T follicular helper cell (primary cell): ENCODE measurements at places on chromosomes 5 and 9.

DNA sequence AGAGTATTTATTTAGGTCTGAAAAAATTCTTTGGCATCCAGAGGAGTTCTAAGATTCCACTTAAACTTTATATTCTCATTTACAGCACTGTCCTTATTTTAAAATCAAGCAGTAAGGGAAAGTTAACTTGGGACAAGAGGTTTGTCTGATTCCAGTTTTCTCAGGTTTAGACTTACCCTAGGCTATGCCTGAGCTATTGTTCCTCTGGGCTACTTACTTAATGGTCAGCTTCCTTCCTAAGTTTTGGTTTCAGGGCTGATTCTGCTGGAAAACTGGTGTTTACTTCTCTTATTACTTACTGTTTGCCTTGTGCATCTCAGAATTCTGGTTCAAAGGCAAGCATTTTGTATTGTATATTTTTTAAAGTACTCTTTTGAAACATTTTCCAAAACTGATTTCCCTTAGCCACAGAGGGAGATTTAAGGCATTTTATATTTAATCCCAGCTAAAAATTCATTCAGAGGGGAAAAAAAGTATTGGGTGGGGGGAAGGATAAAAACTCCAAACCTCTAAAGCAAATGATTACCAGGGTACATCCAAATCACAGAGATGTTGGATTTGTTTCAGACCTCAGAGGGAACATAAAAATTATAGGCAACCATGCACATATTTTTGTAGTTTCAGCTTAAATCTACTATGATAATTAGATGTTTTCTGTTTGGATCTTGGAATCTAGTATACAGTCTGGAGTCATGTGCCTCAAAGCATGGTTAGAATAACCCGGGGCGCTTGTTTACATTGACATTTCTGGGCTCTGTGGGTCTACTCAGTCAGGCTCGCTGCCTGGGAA lies 290.0 kb downstream of the ARHGAP26 start:
- no peak for DNase-seq

DNA sequence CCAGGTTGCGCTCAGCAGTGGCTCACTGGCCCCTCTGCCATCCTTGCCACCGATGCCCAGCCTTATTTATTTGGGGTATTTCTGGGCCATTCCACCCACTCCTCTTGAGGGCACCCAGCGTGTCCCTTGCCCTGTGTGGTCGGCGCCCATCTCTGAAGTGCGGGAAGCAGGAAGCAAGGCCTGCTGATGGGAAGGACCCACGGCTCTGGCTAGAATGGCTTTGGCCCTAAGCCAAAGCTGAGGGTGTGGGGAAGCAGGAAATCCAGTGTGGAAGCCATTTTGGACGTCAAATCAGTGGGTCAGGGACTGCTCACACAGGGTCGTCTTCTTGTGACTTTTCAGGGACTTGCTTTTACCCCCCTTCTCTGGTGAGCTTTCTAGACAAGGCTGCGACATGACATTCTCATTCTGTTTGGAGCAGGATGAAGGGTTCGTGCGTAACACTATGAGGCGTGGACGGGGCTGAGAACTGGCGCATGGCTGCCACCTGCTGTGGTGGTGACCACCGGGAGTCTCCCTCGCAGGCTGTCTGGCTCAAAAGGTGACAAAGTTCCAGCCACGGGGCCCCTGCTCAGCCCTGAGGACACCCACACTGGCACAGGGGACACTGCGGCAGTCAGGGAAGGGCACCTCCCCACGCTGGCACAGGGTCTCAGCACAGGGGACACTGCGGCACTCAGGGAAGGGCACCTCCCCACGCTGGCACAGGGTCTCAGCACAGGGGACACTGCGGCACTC lies 50.7 kb upstream of the NKD2 start:
- DNase-seq = no peak

DNA sequence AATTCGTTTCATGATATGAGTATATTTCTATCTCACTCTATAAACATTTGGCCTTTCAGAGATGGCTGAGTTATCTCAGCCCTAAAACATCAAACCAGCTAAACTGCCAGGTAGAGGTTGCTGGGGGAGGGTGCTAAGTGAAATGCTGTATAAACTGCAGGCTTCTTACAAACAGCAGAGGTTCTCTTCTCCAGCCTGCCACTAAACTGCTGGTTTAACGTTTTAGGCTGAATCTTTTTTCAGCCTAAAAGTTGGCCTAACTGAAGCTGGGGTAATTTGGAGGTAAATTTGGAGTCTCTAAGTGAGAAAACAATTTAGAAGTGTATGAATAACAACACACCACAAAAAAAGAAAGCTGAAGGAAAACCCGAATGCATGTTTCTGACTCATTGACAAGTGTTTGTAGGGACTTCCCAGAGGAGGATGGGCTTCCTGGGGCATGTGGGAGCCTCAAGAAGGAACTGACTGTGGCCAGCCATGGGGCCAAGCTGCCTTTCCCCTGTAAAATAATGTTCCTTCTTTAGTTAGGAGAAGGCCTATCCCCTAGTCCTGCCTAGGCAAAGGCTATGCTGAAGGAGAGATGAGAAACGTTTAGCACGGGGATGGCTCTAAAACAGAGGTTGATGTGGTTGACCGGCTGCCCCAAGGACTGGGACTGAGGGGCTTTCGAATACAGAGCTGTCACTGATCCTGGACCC lies 44.3 kb downstream of the SLC28A3 start:
- no peak for DNase-seq

DNA sequence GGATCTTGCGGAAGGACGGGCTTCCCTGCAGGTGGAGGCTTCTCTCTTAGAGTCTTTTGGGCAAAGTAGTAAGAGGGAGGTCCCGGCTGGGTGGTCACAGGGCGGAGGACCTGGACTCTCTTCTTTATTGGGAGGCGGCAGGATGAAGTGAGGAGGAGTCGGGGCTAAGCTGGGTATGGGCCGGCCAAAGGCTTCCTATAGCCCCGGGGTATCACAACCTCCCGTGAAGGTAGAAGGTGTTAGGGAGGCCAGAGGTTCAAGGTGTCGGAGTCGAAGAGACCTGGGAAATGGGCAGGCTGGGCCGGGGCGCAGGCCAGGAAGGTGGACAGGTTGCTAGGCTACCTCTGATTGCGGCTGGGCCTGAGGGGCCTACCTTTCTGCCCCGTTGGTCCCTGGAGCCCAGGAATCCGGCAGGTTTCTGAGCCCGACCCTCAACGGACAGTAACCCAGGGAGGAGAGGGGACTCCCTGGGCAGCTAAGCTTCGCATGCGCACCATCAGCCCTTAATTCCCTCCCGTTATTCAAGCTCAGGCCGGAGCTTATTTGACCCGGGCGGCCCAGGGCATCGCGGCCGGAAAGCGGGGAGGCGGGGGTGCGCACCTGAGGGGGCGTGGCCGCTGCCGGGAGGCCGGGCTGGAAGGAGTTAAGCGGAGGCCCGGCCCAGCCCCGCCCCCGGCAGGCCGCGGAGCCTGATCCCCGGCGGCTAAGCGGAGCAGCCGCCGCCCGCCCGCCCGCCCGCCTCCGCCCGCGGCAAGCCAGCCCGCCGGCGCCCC lies at the start of gene TESK1:
Gene TESK1 (plus strand): TSS at position 685 of the 773 bp plus-strand sequence. CDS start 358 bp downstream, outside the sequence.
- DNase-seq = peak; percentile 71

GRCh38 chr9:71863631-71864030 lies 47.4 kb downstream of the ABHD17B start:
- no peak for DNase-seq

DNA sequence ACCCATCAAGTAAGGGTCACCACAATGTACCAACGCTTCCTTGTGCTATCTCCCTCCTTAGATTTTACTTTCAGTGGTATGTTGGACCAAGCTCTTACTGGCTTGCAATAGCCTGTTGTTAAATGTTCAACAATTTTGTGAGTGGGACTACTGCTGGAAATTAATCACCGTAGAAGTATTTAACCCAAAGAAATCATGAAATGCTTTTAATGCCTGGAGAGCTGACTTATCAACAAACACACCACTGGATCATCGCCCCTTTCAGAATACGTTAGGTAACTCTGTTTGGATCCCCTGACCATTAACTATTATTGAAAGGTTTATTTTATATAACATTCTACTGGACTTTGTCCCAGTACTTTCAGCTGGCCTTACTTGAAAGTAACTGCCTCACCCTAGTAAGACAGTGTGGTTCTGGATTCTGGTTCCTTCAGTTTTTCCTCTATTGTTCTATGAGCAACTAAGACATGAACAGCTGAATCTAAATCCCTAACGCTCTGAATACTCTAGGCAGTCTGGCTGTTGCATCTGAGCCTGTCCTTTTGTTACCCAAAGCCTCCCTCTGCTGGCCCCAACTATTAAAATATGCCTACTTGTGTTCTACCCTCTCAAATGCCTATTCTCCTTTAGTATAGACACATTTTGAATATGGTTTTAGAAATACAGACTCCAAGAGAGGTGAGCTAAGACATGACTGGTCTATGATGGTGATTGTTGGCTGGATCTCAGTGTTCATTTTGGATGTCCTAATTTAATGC lies 1203.4 kb upstream of the DMAC1 start:
- no peak for DNase-seq

DNA sequence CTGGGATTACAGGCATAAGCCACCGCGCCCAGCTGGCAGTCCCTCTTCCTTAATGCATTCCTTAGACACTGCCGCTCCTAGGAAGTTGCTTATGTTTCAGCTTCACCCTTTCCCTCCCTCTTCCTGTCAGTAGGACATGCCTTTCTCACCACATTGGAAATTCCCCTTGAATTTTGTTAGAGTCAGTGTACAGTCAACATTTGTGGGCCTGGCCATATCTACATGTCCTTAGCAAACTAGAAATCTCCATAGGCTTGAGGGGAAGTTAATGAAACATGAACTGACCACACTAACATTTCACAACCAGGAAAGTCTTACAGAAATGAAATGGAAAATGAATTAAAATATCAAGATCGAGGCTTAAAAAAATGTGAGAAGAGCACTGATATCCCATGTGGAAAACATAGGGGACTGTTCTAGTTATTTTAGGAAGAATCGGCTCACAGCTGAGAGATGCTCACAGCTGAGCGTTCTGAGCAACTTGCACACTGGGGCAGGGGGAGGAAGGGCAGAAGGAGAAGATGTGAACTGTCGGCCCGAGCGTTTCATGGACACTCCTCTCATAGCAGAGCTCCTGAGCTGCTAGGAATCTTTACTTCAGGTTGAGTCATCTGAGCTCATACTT lies 21.1 kb upstream of the LVRN start:
- DNase-seq = no peak

DNA sequence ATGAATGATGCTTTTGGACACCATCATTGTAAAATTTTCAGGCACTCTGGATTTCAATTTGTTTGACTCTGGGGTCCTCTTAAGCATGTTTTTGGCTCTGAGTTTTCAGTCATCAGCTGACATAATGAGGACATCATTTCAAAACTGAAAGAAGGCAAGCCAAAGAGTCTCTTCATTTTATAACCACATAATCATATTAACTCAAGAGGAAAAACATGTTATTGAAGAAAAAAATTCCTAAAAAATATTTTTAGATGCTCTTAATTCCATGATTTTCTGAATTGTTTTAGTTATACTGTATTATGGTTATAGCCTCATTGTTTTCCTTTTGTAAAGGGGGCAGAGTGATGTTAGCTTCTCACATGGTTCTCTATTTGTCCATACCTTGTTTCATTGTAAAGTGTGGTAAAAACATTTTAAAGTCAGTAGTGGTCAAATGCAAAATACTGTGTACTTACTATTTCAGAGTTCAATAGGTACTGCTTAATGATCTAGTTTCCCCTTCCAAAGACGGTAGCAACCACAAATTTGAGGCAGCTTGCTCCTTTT lies 472.1 kb downstream of the DMRT2 start:
- DNase-seq = no peak

- DNase-seq = no peak
Measured at GRCh38 chr5:10030219-10030831, 219.4 kb downstream of the ATPSCKMT start.

DNA sequence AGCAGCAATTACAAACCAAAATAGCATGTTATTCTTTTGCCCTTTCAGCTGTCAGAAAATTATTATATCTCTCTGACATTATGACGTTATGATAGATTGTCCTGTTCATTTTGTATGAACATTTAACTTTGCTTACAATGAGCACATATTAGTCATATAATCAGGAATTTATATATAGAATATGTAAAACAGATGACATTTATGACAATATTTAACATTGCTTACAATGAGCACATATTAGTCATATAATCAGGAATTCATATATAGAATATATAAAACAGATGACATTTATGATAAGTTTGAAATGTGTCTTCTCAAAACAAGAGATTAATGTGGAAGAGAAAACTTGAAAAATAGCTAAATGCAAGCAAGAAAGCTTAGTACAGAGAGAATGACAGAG lies 1180.2 kb downstream of the CDH12 start:
- no peak for DNase-seq

DNA sequence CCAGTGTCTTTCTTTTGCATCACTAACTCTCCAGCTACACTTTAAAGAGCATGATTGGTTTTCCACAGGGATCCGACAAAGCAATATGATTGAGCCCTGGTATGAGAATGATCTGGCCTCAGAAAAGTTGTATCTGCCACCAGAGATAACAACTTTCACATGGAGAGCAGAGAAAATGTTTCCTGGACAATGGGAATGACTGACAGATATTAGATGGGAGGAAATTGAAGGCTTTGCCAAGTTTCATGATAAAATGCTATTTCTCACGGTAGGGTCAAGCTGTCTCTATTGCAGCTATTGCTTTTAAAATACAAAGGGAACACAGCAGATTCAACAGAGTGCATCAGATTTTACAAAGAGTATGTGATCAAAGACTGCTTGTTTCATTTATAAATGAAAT lies 56.4 kb upstream of the GLIS3 start:
- DNase-seq = no peak

GRCh38 chr5:124952079-124952478 lies 205.6 kb upstream of the ZNF608 start:
- DNase-seq = no peak

- no peak for DNase-seq
Measured at GRCh38 chr9:135752281-135753204, 50.6 kb downstream of the KCNT1 start.

DNA sequence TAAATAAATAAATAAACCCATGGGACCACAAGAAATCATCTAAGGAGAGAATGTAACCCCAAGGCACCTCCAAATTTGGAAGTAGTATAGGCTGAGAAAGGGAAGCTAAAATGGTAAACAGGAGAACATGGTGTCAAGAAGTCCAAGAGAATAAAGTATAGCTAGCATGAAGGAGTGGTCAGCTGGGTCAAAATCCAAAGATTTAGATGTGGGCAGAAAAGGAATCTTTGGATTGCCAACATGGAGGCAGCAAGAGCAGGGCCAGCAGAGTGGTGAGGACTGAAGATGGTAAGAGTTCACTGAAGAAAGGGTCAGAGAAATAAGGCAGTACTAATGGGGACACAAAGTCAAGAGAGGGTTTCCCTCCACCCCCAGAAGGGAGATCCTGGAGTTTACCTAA lies 53.0 kb downstream of the TSSK1B start:
- DNase-seq = no peak
